Stimulated activated CD8-positive, alpha-beta memory T cell treated with anti-CD3 and anti-CD28 coated beads, Interleukin-15, amount 100 ng/mL, for 4 hours (primary cell): ENCODE measurements at places on chromosomes 7 and 10.
A peak's percentile ranks its signal among the peaks of the same experiment; 100 is the strongest.

GRCh38 chr7:157703131-157703530 is 366.3 kb downstream of the DNAJB6 start:
- DNase-seq, result no peak

DNA sequence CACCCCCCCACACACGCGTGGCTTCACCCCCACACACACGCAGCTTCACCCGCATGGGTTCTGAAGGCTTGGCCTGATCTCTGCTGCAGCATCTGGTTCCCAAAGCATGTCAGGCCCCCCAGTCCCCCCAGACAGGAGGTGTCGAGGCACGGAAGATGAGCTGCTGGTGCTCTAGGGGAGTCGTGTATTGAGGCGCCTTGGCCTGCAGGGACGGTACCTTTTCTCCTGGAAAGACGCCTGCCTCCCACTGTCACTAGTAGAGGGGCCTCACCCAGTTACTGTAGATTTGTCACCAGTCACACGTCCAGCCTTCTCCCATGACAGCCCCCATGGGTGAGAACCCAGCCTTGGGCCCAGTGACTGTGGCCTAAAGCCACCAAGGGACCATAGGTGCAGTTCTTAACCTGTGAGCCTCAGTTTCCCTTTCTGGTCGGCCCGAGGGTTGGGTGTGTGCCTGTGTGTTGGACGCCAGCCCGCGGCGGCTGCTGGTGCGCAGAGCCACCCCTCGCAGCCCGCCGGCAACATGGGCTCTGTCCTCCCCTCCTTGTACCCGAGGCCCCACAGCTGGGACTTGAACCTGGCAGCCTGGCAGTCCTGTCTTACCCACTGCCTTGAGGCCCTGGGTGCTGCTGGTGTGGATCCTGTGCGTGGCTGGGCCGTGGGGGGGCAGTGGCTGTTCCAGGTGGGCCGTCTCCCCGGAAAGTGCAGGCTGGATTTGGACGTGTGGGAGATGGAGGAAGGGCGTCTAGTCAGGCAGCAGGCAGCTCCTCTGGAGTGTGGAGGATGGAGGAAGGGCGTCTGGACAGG is 81.7 kb downstream of the NKX6-2 start:
- DNase-seq, result no peak

GRCh38 chr7:93148727-93149126 is 542 bp upstream of the SAMD9L start:
- DNase-seq, result no peak

DNA sequence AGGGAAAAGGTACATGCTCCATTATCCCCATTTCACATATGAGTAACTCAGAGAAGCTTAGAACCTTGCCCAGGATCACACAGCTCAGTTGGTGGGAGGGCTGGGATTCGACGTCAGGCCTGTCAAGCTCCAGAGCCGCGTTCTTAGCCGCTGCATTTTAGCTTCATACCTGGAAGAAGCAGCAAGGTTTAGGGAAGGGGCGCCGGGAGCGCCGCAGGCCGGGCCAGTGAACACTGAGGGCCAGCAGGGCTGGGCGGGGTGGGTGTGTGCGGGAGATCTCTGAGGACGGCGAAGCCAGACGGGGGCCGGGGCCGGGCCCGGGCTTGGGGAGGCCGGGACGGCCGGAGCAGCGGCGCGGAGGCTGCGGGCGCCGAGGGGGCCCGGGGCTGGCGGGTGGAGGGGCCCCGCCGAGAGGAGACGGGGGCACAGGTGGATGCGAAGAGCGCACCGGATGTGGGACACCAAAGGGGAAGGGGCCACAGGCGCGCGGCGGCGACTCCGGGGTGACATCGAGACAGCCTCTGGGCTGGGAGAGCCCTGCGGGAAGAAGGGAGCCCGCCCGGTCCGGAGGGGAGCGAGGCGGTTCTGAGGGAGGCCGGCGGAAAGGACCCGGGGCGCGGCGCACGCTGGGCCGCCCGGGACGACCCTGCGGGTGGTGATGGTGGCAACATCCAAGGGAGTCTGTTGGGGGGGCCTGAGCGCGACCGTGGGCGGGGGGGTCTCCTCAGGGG is 498 bp downstream of the NDST2 start:
- DNase-seq, result peak; percentile 33

- DNase-seq, result no peak
Observed at GRCh38 chr7:894164-894867, 18.0 kb downstream of the GET4 start.

DNA sequence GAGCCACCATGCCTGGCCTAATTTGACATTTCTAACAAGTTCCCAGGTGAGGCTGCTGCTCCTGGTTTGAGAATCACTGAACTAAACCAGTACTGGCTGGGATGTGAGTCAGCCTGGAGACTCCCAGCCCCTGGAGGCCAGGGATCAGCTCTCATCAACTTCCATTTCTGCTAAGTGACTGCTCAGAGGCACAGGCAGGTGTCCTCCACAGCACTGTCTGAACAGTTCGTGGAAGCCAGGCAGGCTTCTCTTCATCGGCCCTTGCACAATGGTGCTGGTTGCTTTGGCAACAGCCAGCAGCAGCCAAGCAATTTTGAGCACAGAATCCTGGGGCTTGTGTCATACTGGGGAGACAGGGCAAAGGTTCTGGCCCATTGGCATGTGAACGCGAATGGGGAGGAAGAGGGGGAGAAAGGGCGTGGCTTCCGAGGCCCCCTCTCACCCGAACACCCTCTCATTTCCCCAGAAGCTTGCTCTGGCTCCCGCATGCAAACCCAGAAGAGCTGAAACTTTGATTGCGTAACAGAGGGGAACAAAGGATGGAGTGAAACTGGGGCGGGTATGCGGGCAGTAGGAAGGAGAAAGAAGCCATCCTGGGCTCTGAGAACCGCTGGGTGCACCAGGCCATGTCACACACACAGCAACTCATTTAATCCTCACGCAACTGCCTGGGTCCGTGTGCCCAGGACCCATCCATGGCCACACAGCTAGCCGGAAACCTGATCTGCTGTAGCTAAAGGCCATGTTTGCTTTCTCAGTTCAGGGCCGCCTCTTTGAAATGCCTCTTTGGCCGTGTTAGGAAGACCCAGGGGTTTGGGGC is 9.0 kb upstream of the POR start:
- no peak for DNase-seq
